ENCODE measurements at places on chromosomes 3 and 15.

- no peak for DNase-seq
Measured at GRCh38 chr3:120457827-120458226, 7.0 kb upstream of the FSTL1 start.

- no peak for DNase-seq
Measured at GRCh38 chr15:99158626-99159412, 53.9 kb downstream of the SYNM start.

- no peak for DNase-seq
Measured at GRCh38 chr15:58119016-58119415, 19.2 kb upstream of the AQP9 start.

- no peak for DNase-seq
Measured at GRCh38 chr3:167772992-167773391, 37.5 kb downstream of the SERPINI1 start.

DNA sequence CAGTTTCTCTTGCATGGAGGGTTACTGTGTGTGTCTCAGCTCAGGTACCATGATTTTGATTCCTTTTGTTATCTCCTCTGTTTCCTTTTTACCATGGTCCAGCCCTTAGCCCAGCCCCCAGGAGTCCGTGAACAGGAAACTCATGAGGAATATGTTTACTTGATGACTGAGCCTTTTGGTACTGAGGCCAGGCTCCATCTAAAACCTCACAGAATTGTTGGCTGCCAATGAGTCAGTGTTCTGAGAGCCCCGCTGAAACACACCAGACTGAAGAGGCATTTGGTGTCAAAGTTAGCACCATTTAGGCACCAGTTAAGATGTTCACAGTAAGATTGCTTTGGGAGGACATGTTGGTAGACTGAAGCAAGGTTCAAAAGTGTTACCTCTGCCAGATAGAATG is 80.9 kb downstream of the DGKG start:
- no peak for DNase-seq

DNA sequence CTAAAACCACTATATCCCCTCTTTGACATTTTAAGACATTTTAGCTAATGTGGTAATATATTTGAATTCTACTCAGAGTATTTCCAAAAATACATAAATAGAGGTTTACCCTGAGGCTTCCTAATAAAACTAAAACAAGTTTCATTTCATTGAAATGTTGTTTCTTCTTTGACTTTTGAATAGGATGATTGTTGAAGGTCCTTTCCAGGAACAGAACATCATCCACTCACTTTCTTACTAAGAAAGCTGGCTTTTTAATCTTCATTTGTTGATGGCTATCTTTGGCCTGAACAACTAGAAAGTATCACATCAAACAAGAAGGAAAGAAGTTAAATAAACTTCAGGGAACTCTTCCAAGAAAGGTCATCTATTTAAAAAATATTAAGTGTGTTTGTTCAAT is 169.7 kb downstream of the RAP2B start:
- DNase-seq, result no peak

DNA sequence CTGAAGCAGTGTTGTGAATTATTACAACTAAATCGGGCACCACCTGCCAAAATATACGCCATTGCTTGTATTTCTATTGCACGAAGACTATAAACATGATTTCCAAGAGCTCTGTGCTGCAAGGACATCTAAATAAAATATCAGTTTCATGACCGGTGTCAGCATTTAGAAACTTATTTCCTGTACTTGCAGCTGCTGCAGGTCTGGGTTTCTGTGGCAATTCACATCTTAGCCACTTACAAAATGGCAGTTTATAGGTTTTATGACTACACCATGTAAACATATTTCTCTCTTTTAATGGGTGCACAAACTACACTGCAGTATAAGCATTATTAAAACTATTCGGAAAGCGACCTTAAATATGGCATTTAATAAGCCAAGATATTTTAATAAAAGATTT is 359.4 kb downstream of the VPS13C start:
- DNase-seq, result no peak

DNA sequence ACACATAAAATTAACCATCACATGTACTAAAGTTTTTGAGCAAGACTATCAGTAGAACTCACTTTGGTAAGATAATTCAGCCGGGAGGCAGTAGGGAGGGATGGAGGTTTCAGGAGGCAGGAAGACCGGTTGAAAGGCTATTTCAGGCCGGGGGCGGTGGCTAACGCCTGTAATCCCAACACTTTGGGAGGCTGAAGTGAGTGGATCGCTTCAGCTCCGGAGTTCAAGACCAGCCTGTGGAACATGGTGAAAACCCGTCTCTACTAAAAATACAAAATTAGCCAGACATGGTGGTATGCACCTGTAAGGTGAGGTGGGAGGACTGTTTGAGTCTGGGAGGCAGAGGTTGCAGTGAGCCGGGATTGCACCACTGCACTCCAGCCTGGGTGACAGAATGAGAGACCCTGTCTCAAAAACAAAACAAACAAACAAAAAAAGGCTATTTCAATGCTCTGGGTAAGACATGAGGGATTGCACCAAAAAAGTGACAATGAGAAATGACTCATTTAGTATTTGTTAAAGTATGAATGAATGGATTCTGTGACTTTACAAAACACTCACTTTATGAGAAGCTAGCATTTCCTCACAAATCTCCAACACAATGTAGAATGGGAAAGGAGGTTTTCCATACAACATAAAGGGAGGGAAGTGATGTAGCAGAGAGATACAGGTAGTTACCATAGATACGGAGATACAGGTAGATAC is 43.9 kb downstream of the SH3BP5 start:
- no peak for DNase-seq

- DNase-seq, result no peak
Measured at GRCh38 chr3:150168698-150169097, 198.0 kb upstream of the PFN2 start.

- no peak for DNase-seq
Measured at GRCh38 chr3:79018265-79018664, 749.5 kb downstream of the ROBO1 start.

DNA sequence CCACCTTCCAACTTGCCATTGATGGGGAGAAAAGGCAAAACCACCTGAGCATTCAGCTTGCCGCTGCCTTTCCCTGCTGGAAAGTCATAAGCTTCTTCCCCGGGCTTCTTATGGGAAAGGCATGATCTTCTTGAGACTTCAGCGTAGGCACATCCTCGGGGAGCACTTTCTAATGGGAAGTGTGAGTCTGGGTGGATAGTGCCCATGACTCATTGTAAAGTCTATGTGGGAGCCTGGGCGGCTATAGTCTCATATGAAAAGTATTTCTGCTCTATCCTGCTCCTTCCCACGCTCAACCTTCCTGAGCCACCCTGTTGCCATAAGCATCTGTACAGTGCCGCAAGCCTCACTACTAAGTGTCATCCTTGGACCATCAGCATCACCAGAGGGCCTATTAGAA is 309.9 kb upstream of the THBS1 start:
- no peak for DNase-seq

DNA sequence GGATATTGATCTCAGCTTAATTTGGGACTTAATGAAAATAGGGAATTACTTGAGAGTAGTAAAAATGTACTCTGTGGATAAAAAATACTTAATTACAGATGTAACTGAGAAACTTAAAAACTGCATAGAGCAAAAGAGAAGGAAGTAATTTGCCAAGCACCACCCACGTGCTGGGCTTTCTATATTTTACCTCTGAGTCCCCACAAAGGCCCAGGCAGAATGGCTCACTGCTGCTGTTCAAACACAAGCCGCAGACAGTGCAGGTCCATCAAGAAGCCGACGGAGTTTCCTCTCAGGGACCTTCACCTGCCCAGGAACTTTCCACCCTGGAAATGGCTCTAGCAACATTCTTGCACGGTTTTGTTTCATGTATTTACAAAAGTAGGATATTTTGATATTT is 77.2 kb upstream of the TRPM1 start:
- no peak for DNase-seq

DNA sequence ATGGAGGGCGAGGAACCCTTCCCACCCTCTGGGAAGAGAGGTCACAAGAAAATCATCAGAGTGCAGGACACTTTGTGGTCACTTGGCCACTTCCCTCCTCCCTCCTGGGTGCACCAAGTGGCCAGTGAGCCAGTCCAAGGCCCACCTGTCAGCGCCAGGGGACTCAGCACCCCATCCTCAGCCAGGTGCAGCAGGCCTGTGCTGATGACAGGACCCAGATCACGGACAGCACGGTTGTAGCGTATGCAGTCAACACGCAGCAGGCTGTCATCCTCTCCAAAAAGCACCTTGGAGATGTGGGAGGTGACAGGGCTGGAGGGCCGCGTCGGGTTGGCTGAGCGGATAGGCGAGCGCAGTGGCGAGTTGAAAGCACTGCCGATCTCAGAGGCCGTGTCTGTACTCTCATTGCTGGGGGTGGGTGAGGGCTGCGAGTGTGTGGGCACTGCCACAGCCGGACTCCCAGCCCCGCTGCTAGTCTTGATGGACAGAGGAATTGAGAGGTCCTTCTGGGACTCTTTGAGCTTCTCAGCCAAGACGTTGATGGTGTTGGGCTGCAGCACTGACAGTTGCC is 41.5 kb downstream of the SEMA3G start:
- no peak for DNase-seq

- DNase-seq, result no peak
Measured at GRCh38 chr3:169869484-169870220, at the start of gene LRRC31. LRRC31 (minus strand) TSS chr3:169869935; CDS start chr3:169869807, 128 bp downstream.

- no peak for DNase-seq
Measured at GRCh38 chr3:113606539-113607218, 74.3 kb downstream of the SIDT1 start.

DNA sequence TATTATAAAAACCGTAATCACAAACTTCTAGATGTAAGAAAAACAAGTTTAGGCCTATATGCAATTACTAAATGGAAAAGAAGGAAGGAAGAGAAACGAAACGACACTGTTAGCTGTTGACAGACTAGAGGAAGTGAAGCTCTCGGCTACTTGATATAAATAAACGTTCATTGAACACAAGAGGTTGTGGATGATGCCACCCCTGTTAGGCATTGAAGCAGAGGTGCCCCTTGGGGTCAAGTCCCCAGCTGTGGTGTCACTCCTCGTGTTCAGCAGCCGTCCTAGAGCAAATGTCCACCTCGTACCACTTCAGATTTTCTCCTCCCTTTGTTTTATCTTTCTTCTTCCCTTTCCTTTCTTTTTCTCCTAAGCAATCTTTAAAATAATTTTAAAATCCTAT is 146.5 kb upstream of the UBE2E1 start:
- no peak for DNase-seq

- DNase-seq, result no peak
Measured at GRCh38 chr15:89494031-89494430, 2.4 kb downstream of the RHCG start.

- DNase-seq, result no peak
Measured at GRCh38 chr15:62896380-62896866, 146.1 kb upstream of the TPM1 start.

- DNase-seq, result no peak
Measured at GRCh38 chr3:177284383-177284881, 87.2 kb upstream of the TBL1XR1 start.

GRCh38 chr3:17670749-17671148 is 71.7 kb downstream of the TBC1D5 start:
- no peak for DNase-seq

DNA sequence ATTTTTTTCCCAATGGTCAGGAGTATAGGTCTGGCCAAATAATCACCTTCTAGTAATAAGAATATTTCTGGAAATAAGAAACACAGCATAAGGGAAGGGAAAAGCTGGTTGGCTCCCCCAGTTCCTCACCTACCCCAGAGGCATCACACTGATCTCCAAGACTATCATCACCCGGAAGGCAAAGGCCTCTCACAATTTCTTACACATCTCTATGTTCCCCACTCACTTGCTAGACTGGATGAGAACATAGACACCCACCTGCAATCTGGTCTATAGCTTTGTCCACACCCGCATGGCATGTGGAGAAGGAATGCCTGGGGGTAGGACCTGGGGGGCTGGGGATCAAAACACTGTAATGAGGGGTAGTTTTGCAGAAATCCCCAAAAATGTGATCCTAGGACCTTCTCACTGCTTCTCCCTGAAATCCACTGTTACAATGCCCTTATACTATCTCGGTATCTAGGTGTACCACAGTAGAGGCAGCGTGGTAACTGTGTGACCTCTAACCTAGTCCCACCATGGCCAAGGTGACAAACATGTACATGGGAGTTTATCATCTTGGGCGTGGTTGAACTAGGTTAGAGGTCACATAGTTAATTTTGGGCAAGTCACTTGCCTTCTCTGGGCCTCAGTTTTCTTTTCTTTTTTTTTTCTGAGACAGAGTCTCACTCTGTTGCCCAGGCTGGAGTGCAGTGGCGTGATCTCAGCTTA is 29.5 kb upstream of the NRROS start:
- DNase-seq, result no peak

DNA sequence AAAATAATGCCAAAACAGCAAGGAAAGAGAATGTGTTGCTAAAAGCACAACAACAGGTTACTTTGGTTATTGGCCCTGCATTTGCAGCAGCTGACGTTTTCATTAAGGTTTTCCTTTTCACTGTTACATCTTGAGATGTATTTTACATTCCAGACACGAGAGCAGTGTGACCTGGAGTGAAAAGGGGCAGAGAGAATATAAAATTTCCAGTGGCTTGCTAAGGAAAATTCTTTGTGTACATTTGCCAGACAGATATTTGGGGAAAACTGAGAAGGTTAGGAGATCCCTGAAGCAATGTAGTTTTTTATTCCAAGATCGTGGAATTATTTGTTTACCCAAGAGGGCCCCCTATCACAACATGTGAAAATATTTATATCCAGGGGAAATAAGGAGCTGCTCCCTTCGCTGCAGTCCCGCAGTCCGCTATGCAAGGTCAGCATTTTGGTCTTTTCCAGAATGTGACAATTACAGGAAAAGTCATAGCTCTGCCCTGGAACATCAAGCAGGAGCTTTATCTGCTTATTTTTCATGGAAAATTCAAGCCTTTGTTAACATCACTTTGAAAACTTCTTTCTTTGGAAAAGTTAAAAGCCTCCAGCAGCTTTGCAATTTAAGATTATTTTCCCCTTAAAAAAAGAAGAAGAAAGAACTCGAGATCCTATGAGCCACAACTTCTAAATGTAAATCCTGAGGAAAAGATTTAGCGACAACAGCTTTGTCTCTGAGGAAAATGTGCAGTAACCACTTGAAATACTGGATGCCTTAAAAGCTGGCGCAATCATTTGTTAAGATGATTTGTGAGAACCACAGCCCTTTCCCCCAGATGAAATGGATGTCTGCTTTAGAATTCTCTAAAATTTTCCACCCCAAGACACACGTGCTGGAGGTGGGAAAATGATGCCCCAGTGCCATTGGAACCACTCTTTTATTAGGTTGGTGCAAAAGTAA is 256.4 kb upstream of the TPM1 start:
- DNase-seq, result no peak

DNA sequence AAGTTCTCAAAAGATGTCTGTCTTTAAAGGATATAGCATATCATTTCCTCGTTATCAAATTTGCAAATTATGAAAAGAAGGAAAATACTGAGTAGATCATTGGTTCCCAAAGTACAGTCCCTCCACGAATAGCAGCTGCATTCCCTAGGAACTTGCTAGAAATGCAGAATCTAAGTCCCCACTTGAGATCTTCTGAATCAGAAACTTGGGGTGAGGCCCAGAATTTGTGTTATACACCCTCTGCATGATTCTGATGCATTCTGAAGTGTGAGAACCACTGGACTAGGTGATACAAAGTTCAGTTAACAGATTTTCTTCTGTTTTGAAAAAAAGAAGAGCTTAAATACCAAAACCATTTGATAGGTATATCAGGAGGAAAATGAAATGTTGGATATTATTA is 77.1 kb downstream of the SLC25A26 start:
- no peak for DNase-seq

Data from spinal cord (tissue), 10 donors.